ENCODE measurements at places on chromosomes 4 and X.

- no peak for DNase-seq
These were observed 36.7 kb downstream of the CHRDL1 start for GRCh38 chrX:110758781-110759422.

DNA sequence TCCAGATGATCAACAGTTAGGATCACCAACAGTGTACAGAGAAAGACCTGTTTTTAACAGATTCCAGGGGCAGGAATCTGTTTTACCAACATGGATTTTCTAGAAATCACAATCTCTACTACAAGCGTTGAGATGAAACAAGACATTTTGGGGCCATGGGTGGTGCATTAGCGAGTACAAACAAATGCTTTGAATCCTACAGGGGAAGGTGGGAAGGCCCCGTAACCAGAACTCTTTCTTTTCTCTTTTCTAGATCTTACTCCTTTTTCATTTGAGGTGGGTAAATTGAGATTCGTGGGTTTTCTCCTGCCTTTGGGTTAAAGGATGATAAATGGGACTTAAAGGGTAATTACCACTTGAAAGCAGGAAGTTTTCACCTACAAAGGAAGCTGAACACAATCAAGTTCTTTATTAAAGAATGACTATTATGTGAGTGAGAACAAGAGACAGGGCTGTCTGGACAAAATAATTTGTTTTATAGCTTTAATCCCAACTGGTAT, 189.9 kb upstream of the ANXA3 start:
- no peak for DNase-seq

DNA sequence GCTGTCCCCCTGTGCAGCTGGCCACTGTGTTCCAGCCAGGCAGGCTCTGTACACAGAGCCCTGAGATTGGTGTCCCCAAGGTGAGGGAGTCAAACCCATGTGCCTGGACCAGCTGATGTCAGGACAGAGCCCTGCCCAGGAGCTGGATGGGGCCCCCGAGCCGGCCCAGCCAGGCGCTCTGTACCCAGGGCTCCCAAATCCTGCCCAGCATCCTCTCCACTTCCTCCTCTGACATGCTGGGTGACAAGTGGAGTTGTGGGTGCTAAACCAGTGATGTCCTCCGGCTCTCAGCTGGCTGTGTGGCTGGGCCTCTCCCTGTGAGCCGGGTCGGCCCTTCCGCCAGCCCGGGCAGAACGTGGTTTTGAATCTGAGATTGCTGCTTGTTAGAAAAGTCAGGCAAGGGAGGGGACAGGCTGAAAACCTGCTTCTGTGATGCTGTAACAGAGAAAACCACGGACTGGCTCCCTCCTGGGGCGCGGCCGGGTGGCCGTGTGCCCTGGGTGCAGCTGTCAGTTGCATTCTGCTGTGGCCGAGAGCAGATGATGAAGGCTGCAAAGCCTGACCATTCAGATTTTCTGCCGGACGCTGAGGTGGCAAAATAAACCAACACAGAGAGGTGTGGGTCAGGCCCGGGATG, 7.9 kb upstream of the CPLX1 start:
- no peak for DNase-seq

GRCh38 chr4:88366460-88366859, 12.2 kb upstream of the HERC6 start:
- DNase-seq = no peak

- DNase-seq = no peak
These were observed 153.3 kb downstream of the LDB2 start for GRCh38 chr4:16745009-16745635.

GRCh38 chr4:55405073-55405472, 9.3 kb downstream of the TMEM165 start:
- DNase-seq = no peak

DNA sequence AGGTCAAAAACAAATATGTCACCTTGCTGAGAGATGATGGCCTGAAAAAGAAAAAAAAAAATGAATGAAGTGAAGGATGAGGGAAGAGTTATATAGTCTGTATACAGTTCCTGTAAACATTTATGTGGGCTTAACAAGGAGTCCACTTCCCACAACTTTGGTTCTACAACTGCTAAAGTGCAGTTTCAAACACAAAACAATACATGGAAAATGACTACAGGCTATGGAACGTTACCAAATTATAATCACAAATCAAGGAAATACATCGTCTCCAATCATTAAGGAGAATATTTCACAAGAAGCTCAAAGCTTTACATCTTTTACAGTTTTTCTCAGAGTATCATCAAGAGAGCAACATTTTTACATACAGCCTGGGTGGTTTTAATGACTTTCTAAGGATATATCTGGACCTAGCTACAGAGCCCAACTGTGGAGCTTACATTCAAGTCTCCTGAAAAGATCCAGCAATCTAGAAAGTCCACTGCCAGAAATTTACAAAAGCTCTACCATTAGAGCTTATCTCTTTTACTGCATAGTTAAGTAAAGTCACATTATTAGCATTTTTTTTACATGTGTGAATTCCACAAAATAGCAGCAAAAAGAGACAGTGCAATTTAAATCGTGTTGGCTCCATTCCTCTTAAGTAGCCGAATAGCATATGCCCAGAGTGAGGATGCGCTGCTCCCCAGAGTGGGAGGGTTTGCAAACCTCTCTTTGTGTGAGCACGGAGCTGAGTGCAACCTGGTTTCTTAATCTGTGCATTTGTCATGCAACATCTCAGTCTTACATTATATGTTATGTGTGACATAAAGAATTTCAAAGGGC, 128.3 kb downstream of the MANBA start:
- DNase-seq = no peak

- no peak for DNase-seq
These were observed 96.4 kb downstream of the ANAPC10 start for GRCh38 chr4:145001635-145002034.

DNA sequence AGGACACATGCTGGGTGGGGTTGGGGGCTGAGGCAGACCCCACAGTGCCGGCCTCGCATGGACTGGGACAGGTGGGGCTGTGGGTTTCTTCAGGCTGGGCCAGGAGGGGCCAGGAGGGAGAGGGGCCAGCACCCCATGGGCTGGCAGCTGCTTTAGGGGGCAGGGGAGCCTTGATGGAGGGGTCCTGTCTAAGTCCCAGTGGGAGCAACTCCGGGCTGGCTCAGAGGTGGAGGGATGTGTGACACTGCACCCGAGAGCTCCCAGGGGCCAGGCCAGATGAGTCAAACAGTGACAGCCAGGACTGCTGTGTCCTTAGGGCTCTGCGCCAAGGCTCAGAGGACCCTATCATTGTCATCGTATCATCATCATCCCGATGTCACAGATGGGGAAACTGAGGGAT, 4.4 kb upstream of the ABLIM2 start:
- no peak for DNase-seq

GRCh38 chr4:138697851-138698250, 317.7 kb upstream of the NOCT start:
- DNase-seq = no peak

- no peak for DNase-seq
These were observed 80.4 kb upstream of the GPC4 start for GRCh38 chrX:133495464-133496391.

DNA sequence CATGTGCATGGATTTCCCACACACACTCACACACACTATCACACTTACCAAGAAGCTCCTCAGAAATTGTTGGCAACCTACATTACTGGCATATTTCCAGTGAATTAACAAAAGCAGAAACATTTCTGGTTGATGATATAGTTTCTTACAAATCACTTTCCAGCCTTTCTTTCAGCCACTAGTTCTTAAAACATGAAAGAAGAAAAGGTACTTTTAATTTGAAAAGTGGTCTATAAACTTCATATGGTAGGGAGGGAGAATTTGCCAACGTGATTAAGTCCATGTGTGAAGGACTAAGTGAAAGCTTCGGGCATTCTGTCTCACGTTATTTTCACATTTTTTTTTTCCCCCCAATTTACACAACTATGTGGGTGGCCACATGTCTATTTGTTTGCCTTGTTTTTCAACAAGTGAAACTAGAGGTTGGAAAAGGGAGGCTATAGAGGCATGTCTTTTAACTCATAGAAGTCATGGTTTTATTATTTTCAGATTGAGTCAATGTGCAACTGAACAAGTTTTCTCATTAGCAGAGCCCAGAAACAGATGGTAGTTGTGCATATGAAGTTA, 832.1 kb upstream of the INTU start:
- no peak for DNase-seq

DNA sequence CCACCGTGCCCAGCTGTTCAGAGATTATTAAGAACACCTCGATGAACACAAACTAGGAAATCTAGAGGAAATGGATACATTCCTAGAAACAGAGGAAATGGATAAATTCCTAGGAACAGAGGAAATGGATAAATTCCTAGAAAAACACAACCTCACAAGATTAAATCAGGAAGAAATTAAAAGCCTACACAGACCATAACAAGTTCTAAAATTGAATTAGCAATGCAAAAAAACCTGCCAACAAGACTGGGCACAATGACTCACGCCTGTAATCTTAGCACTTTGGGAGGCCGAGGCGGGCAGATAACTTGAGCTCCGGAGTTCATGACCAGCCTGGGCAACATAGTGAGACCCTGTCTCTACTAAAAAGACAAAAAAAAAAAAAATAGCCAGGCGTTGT, 13.1 kb upstream of the IDS start:
- no peak for DNase-seq

- DNase-seq = no peak
These were observed 18.4 kb upstream of the STK26 start for GRCh38 chrX:132004728-132005127.

- DNase-seq = no peak
These were observed 56.7 kb downstream of the DOCK11 start for GRCh38 chrX:118552121-118552900.

GRCh38 chr4:38670109-38670901, 6.3 kb downstream of the KLF3 start:
- DNase-seq = no peak

DNA sequence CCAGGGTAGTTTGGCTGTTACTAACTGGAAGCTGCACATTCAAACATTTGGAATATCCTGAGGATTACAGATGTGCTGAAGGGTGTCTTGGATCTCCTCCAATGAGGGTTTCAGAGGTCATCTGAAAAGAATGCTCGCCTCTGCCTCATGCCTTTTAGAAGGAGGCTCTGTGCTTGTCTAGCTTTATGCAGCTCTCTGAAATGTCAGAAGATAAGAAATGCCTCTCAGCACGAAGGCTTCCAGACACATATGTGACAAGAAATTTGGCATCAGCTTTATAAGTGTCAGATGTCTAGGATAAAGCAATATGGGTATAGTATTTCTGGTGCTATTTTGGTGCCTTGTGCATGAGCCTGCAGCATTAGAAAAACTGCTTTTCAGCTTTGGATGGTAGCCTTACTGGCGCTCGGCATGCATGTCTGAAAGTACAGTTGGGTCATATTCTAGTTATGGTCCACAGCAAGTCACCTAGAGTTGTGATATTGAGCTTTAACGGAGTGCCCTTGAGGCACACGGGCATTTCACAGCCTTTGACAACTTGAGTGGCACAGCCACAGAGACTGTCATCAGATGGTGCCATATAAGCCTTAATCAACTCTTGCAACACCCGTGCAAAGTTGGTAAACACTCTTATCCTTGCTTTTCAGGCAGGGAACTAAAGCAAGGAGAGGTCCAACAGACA, 70.8 kb upstream of the PGRMC2 start:
- DNase-seq = no peak

DNA sequence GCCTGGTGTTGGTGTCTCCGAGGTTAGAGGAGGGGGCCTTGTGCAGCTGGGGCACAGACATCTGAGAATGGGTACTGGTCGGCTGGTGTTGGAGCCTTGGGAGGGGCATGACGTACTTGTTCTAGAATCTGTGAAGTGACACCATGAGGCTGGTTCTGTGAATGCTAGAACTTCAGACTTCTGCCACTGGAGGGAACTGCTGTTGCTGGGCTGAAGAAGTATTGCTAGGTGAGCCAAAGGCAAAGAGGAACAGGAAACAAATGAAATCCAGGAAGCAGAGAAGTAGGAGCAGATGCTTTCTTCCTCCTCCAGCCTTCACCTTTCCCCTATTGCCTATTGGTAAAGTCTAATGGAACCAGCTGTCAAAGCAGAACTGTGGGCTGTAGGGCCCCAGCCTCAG, 120.9 kb upstream of the DDIT4L start:
- DNase-seq = no peak

GRCh38 chr4:139014371-139015268, 961 bp upstream of the NOCT start:
- DNase-seq = no peak

DNA sequence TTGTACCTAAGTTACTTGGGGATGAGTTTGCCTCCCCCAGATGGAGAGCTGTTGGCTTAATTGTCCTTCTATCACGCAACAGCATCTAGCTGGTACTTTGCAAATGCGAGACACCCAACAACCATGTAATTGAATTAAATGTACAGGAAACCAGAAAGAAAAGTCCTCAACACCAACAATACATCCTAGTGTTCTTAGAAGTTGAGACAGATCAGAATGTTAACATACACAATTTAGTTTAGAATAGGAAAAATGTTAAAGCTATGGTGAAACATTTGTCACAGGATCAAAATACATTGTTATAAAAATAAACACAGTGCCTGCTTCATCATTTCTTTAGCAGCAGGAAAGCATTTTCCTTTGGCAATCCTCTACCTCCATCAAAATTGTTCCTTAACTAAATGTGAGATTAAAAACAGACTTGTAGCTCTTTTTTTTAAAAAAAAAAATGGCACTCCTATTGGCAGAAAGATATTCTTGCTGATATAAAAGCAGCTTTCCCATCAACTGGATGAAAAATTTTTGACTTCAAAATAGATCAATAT, 163.1 kb upstream of the MID1 start:
- no peak for DNase-seq

DNA sequence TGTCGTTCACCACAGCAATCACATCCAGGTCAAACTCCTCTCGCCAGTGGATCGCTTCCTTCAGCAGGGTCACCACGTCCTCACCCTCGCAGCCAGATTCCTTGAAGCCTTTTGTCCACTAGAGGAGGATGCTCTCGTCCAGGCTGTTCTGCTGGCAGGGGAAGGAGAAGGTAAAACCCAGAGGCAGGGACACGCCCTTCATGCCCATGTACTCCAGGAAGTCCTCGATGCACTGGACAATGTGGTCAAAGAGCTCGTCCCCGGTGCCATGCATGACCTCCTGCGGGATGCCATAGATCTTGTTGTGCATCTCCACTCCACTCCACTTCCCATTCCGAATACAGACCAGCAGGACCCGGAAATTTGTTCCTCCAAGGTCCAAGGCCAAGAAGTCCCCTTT, 152.4 kb downstream of the TENT5D start:
- DNase-seq = no peak

GRCh38 chrX:44039556-44039955, 66.4 kb upstream of the NDP start:
- no peak for DNase-seq

- DNase-seq = no peak
These were observed 93.5 kb upstream of the ADAD1 start for GRCh38 chr4:122285285-122285684.

DNA sequence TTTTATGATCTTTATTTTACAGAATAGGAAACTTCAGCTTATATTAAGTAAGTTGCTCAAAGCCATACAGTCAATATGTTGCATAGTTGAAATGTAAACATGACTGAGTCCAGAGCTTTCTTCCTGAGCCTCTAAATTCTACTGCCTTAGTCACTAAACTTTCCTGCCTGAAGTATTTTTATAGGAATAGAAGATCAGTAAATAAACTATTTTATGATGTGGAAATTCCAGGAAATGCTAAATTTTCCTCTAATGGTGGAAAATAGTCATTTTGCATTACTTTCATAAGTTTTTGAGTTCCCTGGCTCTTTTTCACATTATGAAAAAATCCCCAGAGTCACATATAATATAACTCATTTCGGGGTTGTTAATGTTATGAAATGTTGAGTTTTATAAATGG, 182.8 kb downstream of the BANK1 start:
- no peak for DNase-seq

GRCh38 chr4:650461-650860, 23.6 kb downstream of the ATP5ME start:
- DNase-seq = no peak
